ENCODE measurements at places on chromosomes 7 and 10. TPM values are rescaled to one million over a fixed set of nuclear protein-coding genes. Genes with fewer than 3 reads are reported as not detected.

Gene ACTL6B
- total RNA-seq, result not detected

Gene SLC18A3
- 0.10 TPM for total RNA-seq

Gene EPO
- not detected for total RNA-seq

Gene DRGX
- total RNA-seq, result not detected

Gene RAPGEF5
- 4.0 TPM for total RNA-seq

Gene FAM221A
- 4.8 TPM for total RNA-seq

All from renal cortical epithelial cell (primary cell).